ENCODE measurements at places on chromosomes 13 and 19.

GRCh38 chr19:9849791-9850190 is 14.7 kb downstream of the PIN1 start:
- no peak for DNase-seq

DNA sequence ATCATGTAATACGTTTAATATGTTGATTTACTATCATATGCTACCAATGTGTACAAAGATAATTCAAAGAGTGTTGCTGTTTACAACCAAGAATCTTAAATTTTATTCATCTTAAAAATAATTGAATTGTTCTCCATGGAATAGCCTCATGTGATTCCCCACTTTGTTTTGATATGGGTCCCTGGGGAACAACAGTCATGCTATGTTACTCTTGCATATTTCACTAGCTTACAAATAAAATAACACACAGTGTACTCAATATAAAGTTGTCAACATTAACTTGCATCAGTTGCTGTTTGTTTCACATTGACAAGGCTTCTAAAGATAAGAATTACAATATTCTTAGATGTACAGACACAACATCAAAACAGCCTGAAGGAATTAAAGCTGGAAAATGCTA is 2.3 kb downstream of the ENOX1 start:
- DNase-seq = peak; percentile 57

DNA sequence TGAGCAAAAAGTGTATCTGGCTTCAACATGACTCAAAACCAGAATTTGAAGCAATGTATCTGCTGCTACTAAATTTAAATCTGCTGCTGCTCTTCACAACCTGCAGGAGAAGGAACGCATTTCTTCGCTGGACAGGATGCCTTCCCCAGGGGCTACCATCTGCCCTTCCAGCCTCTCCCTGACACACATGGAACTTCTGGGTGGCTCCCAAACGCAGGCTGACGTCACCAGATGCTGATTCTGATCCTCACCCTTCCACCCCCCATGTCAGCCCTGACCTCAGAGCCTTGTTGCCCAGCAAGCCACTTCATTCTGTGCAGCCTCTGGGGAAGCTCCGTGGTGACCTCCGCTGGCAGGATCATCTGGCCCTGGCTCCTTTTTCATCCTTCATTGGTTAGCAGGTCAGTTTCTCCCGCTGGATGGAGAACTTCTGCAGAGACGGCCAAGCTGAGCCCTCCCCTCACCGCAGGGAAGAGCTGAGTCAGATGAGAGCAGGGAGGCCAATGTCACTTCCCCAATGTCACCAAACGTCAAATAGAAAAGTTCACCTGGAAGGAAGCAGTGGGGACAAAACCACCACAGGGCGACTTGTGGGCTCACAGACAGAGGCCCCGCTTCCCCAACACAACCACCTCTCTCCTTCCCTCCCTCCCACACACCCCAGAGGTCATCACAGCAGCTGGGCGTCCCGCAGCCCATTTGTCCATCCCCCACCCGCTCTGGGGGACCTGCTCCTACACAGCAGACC is 14.0 kb upstream of the RAB20 start:
- DNase-seq = peak; percentile 36

GRCh38 chr19:5627395-5627904 is 4.6 kb downstream of the SAFB start:
- peak; percentile 43 for DNase-seq

DNA sequence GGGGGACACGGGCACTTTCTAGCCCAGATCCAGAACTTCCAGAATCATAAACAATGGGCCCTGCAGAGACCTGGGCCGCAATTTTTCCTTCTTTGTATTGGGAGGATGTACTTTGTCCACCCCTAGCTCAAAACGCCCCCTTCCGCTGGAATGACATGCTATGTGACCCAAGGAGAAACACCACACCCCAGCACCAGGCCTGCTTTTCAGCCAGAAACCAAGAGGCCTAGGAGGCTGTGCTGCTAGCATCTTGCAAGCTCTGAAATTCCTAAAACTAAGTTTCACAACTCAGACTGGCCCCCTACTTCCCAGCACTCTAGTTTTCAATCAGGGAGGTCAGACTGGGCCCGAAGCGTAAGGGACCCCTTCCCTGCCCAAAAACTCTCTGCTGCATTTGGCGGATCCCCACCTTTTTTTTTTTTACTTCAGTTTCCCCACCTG is 538 bp downstream of the LSM4 start:
- DNase-seq = peak; percentile 76

GRCh38 chr19:35085947-35086346 is 29.7 kb upstream of the FXYD3 start:
- DNase-seq = no peak

DNA sequence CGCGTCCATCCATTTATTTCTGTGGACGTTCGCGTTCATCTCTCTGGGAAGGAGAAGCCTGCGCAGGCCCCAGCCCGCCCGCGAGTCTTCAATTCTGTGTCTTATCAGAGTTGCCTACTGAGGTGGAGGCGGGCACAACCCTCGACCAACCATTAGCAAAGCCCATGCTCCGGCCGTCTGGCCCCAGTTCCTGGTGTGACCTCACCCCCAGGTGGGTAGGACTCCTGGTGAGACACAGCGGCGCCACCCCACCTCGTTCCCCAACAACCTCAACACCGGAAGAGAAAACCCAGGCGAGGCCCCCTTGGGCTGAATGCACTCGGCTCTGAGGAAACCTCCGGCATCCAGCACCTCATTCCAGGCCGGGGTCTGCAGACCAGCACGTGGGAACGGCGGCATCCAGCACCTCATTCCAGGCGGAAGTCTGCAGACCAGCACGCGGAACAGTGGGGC is 14.7 kb downstream of the ZNF787 start:
- no peak for DNase-seq

- DNase-seq = no peak
These were observed 111.0 kb upstream of the KL start for GRCh38 chr13:32905063-32905863.

DNA sequence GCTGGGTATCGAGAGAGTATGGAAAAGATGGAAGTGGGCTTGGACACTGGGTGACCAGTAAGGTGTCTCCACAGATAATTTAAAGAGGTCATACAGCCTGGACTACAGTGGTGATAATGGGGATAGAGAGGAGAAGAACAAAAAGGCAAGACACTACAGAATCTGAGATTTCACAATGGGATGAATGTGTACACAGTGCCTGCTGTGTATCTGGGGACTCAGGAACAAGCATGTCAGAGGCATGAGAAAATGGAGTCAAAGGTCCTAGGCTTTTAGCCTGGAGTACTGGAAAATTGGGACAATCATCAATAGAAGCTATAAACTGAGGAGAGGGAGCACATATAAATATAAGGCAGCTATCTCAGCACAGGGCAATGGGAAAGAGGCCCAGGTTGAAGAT is 69.4 kb downstream of the TSC22D1 start:
- DNase-seq = no peak

GRCh38 chr19:28519952-28520861 is 692.7 kb downstream of the UQCRFS1 start:
- peak; percentile 6 for DNase-seq

Measured in fibroblast of skin of scalp (primary cell).